ENCODE measurements at places on chromosomes 7 and 10.
A peak's percentile ranks its signal among the peaks of the same experiment; 100 is the strongest.

DNA sequence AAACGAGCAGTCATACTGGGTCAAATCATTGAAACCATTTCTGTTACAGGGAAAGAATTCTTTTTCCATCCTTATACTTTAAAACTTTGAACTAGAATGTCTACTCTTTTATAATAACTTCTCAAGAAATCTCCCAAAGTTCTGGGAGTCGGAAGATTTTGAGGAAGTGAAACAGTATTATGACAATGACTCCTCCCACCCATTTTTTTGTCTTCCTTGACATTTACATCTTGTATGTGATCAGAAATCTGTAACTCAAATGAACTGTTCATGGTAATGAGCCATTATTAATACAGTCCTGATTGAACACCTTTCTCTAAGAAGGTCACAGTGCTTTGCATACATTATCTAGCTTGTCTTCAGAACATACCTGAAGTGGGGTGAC lies 227.4 kb downstream of the CELF2 start:
- DNase-seq = no peak

DNA sequence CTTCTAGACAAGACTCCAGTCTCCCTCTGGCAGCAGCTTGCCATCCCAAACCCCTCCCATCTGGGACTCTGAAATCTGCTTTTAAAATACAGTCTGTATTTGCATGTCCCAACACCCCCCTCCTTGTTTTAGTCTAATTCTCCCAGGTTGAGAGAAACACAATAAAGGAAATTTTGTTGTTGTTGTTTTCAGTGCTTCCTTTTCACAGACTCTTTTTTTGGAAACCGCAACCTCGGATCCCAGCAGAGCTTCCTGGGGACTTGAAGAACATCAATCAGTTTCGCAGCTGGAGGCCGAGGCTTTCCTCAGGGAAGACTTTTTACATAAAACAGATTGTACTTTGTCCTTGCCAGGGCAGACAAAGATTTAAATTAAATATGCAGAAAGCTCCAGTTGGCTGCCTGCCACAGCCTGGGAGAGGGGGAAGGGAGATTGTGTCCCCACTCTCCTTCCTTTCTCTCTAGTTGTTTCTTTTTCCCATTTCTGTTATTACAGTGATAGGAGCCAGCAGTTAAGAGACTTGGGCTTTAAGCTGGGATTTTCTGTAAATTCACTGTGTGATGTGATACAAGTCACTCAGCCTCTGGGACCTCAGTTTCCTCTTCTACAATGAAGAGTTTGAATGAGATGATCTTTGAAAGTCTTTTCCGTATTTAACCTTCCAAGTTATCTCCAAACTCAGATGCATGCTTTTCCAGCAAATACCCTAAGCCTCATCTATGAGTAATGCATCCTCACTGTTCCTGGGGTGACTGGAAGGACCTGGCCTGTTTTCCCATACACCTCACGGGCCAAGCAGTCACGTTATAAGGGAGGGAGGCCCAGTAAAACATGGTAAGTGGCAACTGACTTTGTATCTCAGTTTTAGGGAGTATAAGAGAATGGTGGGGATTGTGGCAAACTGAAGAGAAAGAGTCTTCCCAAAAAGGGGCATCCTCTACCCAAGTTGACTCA lies 192.3 kb downstream of the REEP3 start:
- peak; percentile 55 for DNase-seq

DNA sequence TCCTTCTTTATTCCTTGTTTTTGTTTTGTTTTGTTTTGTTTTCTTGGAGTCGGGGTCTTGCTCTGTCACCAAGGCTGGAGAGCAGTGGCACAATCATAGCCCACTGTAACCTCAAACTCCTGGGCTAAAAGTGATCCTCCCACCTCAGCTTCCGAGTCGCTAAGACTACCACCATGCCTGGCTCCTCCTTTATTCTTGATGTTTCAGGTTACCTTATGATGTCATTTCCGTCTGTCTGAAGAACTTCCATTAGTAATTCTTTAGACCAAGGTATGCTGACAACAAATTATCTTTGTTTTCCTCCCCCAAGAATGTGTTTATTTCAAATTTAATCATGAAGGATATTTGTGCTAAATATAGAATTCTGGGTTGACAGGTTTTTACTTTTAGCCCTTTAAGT lies 18.1 kb upstream of the ATAD1 start:
- DNase-seq = no peak

- peak; percentile 47 for DNase-seq
Measured at GRCh38 chr10:21531164-21531563, 2.9 kb upstream of the MLLT10 start.

GRCh38 chr7:17725821-17726220 lies 214.5 kb downstream of the SNX13 start:
- DNase-seq = no peak

DNA sequence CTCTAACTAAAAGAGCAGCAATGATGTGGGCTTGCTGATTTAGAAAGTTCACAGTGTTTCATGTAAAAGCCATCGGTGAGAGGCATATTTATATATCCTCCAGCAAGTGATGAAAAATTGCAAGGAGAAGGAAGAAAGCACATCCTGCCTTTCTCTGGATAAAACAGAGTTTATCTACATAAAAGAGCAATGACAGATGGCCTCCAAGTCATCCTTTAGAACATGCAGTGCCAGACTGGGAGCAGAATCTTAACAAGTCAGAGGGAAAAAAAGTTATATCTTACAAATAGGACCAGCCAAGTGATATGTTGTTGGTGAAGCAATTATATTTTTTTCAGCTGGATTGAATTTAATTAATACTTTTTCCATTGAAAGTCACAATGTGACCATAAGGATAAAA lies 253.8 kb upstream of the MGMT start:
- DNase-seq = no peak

GRCh38 chr7:1662767-1663166 lies 7.3 kb upstream of the ELFN1 start:
- no peak for DNase-seq

DNA sequence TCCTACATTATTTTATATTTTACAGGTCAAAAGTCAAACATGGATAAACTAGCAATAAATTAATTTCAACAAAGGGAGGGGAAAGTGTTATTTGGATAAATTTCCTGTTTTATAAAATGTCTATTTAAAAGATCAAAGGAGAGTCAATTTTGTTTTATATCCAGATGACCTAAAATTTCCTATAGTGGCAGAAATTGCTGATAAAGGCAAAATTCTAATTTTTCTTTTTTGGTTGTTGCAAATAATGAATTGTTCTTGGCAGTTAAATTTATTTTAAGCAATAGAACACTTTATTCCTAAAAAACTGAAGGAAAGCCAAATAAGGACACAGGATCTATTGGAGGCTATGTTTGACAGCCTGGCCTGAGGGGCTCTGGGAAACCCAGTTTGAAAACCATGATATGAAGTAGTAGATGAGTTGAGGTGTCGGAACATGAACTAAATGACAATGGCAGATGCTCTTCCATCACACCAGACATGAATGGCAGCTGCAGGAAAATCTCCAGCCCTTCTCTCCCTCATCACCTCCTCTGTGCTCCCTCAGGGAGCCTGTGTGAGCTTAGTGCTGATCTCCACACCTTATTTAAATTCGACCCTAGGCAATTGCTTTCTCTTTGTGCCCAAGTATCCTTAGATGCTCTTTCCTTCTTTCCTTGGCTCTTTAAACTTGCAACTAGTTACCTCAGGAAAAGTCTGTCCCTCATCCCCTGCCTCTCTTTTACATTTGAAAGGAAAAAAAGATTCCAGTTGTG lies 395.0 kb downstream of the THSD7A start:
- DNase-seq = no peak

DNA sequence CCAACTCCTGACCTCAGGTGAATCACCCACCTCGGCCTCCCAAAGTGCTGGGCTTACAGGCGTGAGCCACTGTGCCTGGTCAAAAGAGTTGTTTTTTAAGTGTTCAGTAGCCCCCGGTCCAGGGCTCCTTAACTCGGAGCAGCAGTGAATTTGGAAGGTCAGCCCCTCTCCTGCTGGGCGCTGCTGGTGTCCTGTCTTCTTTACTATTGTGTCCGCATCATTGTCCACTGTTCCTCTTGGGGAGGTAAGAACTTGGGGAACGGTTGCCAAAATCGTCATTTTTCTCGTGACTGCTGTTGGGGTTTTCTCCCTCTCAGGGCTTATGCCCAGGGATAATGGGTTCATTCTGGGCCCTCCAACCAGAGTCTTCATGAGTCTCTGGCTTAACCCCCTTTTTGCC lies 46.7 kb downstream of the CAMK1D start:
- no peak for DNase-seq

DNA sequence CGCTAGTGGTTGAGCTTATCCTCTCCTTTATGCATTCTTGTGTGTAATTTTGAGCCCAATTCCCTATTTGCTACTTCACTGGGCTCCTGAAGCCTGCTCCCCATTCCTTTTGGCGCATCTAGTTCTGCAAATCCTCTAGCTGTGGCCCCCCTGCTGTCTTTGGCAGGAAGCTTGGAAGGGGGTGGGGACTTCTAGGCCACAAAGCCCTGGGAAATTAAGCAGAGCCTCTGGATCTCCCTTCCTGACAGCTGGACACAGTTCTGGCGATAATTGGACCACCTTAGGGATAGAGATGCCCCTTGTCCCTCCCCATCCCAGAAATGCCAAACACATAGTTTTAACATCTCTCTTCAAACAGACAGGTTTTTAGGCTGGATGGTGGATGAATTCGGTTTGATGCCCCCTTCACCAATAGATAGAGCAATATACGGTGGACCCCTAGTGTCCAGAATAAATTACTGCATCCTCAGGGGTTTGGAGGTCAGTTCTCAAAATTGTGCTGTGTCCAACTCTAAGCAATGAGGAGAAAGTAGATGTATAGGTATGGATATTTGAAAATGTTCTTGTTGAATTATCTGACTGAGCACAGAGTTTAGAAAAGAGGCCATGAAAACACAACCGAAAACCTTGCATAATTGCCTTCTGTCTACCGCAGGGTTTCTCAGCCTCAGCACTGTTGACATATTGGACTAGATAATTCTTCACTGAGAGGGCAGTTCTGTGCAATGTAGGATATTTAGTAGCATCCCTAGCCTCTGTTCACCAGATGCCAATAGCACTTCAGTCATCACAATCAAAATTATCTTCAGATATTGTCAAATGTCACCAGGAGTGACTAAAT lies 75.5 kb downstream of the PAPSS2 start:
- DNase-seq = peak; percentile 61

- DNase-seq = no peak
Measured at GRCh38 chr10:34295142-34295548, 520.0 kb downstream of the PARD3 start.

DNA sequence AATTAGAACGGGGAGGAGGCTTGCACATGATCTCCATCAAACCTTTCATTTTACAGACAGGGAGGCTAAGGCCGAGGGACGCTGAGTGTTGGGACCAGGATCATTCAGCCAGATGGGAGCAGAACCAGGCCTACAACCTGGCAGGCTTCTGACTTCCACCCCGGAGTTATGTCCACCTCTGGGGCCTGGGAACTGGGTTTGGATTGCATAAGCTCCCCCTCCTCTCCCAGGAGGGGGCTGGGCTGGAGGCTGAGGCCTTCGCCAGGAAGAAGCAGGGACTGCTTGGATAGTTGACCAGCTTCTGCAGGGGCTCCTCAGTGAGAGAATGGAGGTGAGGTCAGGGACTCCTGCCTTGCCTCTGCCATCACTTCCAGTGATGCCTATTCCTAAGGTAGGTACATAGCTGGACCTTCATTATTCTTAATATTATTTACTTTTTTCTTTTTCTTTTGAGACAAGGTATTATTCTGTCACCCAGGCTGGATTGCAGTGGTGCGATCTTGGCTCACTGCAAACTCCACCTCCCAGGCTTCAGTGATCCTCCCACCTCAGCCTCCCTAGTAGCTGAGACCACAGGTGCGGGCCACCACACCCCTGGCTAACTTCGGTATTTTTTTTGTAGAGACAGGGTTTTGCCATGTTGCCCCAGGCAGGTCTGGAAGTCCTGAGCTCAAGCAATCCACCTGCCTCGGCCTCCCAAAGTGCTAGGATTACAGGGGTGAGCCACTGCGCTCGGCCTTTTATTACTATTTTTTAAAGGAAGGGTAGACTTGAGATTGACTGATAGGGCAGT lies 1.3 kb downstream of the SNX10 start:
- no peak for DNase-seq

DNA sequence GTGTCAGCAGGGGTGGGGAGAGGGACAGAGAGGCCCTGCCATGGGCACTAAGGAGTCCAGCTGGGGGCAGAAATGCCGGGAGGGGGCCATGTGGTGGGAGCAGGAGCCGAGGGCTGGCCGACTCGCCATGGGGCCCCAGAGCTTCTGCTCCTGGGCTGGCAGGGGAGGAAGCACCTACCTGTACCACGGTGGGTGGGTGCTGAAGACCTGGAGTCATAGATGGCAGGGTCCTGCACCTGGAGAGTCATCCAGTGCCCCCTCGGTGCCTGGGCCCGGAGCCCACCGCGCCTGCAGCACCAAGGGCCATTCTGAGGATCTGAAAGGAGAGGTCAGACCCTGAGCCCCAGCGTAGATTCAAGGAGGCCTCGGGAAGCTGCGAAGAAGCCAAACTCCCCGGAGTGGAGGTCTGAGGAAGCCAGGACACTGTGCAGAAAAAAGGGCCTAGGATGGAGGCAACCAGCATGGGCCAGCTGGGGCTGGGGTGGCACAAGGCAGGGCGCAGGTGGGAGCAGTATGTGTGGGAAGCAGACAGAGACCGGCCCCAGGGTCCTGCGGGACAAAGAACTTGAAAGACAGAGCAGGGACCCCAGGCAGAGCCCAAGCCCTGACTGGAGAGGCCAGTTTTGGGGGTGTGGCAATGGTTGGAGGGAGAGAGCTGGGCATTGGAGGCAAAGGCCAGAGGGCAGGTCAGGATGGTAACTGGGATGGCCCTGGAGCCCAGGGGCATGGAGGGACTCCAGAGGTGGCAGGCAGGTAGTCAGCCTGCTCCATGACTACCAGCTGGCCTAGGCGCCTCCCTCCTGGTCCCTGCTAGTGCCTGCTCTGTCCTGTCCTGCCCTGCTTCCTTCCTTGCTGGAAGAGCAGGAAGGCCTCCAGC lies 26.7 kb upstream of the SMARCD3 start:
- DNase-seq = no peak
